ENCODE measurements at places on chromosomes 11 and 22. TPM values are rescaled to one million over a fixed set of nuclear protein-coding genes. Genes with fewer than 3 reads are reported as not detected.

DNA sequence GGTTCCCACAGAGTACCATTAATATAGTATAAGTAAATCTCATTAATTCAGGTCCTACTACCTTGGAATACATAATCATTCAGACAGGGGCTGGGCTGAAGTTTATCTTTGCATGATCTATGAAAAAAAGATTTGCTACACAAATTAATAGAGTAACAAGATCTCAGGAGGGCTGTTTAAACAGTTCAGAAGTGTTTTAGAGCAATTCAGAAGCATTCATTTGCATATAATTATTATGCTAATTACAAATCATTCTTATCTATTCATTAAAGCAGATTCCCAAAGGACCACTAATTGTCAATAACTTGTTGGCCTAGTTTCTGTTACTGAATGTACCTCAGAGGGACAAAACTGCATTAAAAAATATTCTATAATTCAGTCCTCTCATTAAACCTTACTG is 40.5 kb downstream of the PITPNB start:
- H3K36me3 ChIP-seq = peaks cover 19% of the 10 kb centered on the region
- H3K27ac ChIP-seq = no peak overlapping the region

GRCh38 chr22:35555483-35555890 is 14.9 kb downstream of the RASD2 start:
- no peaks in the 10 kb centered on the region for H3K36me3 ChIP-seq
- no peaks in the 10 kb centered on the region for H3K4me1 ChIP-seq
- DNase-seq = no peak
- no peak overlapping the region for H3K27ac ChIP-seq
- H3K27me3 ChIP-seq = no peaks in the 10 kb centered on the region

DNA sequence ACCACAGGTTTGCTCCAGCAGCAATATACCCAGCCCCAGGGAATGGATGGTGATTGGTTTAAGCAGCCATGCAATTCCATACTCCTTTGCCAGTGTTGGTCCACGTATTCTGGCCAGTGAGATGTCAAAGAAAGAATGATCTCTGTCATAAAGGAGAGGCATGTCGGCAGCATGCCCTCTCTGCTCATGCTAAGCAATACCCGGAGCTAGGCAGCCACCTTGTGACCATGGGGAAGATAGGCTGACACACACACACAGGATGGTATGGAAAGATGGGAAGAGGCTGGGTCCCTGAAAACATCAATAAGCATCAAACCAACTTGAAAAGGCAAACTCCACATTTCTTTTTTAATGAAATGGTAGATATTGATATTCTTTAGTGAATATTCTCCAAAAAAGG is 5.1 kb downstream of the ABCC8 start:
- no peaks in the 10 kb centered on the region for H3K36me3 ChIP-seq
- no peak for DNase-seq
- no peak overlapping the region for H3K27ac ChIP-seq

DNA sequence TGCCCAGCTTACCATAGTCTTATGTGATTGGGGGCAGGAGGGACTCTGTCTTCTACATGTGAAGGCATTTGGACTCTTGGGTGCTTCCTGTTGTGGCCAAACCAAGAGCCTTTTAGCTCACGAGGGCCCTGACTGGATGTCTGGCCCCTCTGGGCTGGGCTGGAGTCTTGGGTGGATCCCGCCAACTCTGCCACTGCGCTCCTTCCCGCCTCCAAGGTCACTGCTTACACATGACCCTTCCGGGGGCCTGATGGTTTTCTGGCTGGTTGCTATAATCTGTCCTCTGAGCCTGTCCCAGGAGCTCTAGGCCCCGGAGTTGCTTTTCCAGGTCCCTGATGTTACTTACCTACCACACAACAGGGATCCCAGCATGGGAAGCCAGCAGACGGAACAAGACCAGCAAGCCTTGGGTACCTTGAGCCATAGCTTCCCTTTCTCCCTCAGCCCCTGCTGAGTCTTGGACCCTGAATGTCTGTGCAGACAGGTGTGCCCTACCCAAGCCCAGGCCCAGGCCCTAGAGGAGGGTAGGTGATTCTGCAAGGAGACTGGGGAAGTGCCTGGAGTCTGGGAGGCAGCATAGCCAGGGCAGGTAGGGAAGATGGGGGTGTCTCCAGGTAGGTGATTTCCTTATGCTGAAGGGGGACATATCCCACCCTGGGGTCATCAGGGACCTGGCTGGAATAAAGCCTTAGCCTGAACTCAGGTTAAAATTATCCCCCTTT is 100.3 kb downstream of the TSPAN18 start:
- no peak overlapping the region for H3K4me3 ChIP-seq
- no peak for DNase-seq
- H3K36me3 ChIP-seq = no peaks in the 10 kb centered on the region

DNA sequence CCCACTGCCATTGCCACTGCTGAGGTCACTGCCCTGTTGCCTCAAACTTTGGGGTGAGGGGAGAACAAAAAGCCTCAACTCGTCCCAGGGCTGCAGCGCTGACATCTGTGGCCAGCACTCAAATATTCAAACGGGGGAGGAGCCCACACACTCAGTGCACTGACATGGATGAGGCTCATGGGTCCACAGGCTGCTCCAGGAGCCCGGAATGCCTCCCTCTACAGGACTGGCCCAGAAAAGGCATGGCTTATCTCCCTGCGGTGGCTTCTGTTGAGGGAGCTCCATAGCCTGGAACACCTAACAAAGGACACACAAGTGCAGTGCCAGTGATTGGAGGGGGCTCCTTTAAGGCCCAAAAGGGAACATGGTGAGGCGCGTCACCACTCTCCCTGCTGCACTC is 341.1 kb upstream of the LUZP2 start:
- no peak for DNase-seq
- no peaks in the 10 kb centered on the region for H3K4me1 ChIP-seq
- no peaks in the 10 kb centered on the region for H3K36me3 ChIP-seq
- H3K27ac ChIP-seq = no peak overlapping the region
- H3K27me3 ChIP-seq = no peaks in the 10 kb centered on the region

GRCh38 chr22:24758164-24758799 is 16.2 kb downstream of the PIWIL3 start:
- no peaks in the 10 kb centered on the region for H3K27me3 ChIP-seq
- H3K27ac ChIP-seq = no peak overlapping the region
- H3K4me3 ChIP-seq = no peak overlapping the region
- H3K4me1 ChIP-seq = no peaks in the 10 kb centered on the region
- DNase-seq = peak; percentile 83
- no peaks in the 10 kb centered on the region for H3K36me3 ChIP-seq

DNA sequence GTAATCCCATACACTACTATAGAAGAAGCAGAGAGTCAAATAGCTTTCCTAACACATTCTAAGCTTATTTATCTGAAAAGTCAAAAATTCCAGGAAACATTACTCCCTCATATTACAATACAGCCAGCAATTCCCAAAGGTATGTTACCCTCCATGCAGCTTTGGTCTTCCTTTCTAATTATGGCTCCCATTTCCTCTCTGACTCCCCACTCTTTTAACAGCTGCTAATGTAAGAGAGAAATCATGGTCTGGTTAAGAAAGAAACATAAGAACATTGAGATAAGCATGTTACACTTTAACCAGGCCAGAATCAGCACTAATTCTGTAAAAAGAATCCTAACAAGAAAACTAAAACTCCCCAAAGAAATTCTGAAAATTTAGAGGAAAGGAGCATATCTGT is 6.8 kb downstream of the PPP2R1B start:
- H3K4me3 ChIP-seq = no peak overlapping the region
- H3K4me1 ChIP-seq = peaks cover 6% of the 10 kb centered on the region
- no peak for DNase-seq
- peaks cover 90% of the 10 kb centered on the region for H3K36me3 ChIP-seq

- no peak overlapping the region for H3K27ac ChIP-seq
- H3K27me3 ChIP-seq = no peaks in the 10 kb centered on the region
- no peak overlapping the region for H3K4me3 ChIP-seq
- no peaks in the 10 kb centered on the region for H3K36me3 ChIP-seq
Observed at GRCh38 chr11:102837156-102837555, 6.3 kb downstream of the MMP3 start.

GRCh38 chr11:133386852-133387251 is 145.4 kb downstream of the OPCML start:
- no peak overlapping the region for H3K27ac ChIP-seq
- DNase-seq = no peak
- H3K27me3 ChIP-seq = no peaks in the 10 kb centered on the region

DNA sequence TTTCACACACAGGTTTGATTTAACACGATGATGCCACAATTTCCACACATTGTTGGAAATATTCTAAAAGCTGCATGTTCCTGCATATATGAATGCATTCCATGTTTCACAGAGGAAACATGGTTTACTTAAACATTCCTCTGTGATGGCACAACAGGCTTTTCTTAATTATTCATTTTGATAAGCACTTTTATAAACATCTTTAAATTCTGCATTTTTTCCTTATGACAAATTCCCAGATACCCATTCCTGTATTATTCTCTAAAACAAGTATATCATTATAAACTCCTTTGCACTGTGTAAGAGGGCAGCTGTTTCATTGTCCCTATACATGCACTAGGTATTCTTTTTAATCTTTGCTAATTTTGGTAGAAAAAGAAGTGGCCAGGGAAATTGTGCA is 532.3 kb downstream of the SOX6 start:
- H3K4me3 ChIP-seq = no peak overlapping the region
- DNase-seq = no peak

DNA sequence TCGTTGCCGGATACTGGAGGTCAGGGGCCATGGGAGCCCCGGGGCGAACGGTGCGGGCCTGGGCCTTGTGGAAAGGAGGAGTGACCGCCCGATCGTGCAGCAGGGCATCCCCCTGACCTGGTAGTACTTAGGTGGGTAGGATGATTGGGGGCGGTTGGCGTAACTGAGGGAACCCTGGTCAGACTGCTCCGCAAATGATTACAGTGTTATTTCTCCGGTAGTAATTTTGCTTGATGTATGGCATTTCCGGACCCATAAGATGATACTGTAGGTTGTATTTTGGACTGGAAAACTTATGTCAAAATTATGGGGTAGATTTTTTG is 762 bp downstream of the MTMR3 start:
- H3K36me3 ChIP-seq = no peaks in the 10 kb centered on the region
- peaks cover 6% of the 10 kb centered on the region for H3K4me1 ChIP-seq

DNA sequence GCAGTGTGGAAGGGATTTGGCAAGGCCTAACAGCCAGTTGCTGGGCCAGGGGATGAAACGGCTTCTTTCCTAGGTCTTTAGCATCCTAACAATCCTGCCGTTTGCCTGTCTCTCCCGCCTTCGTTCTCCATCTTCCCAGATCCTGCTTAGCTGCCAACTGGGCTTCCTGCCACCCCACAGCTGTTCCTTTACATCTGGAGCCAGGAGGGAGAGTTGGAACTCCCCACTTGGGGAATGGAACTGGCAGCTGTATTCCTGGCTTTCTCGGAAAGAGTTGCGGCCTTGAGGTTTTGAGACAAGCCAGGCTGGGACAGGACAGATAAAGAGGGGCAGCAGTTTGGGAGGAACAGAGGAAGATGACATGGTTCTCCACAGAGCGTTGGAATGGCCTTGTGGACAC is 59.6 kb downstream of the ST3GAL4 start:
- H3K36me3 ChIP-seq = no peaks in the 10 kb centered on the region
- H3K27ac ChIP-seq = no peak overlapping the region
- no peak overlapping the region for H3K4me3 ChIP-seq
- peaks cover 32% of the 10 kb centered on the region for H3K4me1 ChIP-seq

DNA sequence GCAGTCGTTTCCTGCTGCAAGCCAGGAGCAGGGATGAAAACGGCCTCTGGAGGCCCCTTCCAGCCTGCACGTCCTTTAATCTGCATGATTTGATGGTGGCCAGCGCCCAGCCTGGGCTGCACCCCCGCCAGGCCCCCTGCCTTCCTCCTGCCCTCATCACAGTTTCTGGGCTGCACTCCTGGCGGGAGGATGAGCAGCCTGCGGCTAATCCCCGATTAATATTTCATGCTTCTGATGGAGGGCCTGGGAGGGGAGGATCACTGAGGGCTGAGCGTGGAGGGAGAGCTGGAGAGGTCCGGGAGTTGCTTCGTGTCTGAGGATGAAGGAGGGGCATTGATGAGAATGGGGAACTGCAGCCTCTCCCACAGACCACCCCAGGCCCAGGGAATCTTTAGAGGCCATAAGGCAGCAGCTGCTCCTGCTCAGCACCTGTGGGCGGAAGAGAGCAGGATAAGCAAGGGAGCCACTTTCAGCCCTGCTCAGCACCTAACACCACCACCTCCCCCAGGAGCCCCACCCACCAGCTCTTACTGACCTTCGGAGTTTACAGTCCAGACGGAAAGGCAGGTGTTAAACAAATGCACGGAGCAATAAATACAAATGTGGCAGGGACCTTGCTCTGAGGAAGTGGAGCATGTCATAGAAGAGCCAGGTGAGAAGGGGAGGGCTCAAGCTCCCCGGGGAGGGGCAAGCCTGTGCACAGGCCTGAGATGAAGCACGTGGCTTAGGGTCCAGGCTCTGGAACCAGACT is 135.0 kb upstream of the NECTIN1 start:
- no peaks in the 10 kb centered on the region for H3K4me1 ChIP-seq
- no peaks in the 10 kb centered on the region for H3K27me3 ChIP-seq
- no peak overlapping the region for H3K4me3 ChIP-seq

- peaks cover 7% of the 10 kb centered on the region for H3K36me3 ChIP-seq
- peak; percentile 80 for DNase-seq
- H3K27ac ChIP-seq = peak overlapping the region; percentile 81
- no peak overlapping the region for H3K4me3 ChIP-seq
- no peaks in the 10 kb centered on the region for H3K27me3 ChIP-seq
Observed at GRCh38 chr11:76124905-76125770, 81.2 kb downstream of the WNT11 start.

DNA sequence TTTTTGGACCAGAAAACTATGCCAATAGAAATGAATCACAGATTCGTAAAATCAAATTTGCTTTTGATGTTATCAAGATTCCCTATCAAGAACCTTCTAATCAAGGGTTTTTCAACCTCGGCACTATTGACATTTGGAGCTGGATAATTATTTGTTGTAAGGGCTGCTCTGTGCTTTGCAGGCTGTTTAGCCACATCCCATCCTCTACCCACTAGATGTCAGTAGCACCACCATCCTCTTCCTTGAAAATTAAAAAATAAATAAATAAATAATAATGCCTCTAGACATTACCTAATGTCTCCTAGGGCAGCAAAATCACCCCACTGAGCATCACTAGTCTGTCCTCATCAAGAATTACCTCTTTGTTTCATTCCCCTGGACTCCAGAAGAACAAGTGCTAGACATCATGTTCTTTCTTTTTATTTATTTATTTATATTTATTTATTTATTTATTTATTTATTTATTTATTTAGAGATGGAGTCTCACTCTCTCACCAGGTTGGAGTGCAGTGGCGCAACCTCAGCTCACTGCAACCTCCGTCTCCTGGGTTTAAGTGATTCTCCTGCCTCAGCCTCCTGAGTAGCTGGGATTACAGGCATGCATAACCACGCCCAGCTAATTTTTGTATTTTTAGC is 744.7 kb downstream of the KCNA4 start:
- H3K27me3 ChIP-seq = no peaks in the 10 kb centered on the region
- peaks cover 3% of the 10 kb centered on the region for H3K4me1 ChIP-seq
- H3K36me3 ChIP-seq = no peaks in the 10 kb centered on the region
- DNase-seq = no peak
- H3K4me3 ChIP-seq = no peak overlapping the region

SAA4 gene
- not detected for total RNA-seq

INTS4 gene
- total RNA-seq = 51.2 TPM

OR52H1 gene
- not detected for total RNA-seq

SHANK3 gene
- 0.04 TPM for total RNA-seq

KCTD14 gene
- not detected for total RNA-seq

DDX25 gene
- total RNA-seq = not detected

MYBPC3 gene
- total RNA-seq = 0.67 TPM

PRG3 gene
- not detected for total RNA-seq

PTPN5 gene
- not detected for total RNA-seq

KIRREL3 gene
- total RNA-seq = not detected
